CD4-positive, alpha-beta T cell (primary cell): ENCODE measurements at places on chromosomes 7 and 10. TPM values are rescaled to one million over a fixed set of nuclear protein-coding genes. Genes with fewer than 3 reads are reported as not detected.

DNA sequence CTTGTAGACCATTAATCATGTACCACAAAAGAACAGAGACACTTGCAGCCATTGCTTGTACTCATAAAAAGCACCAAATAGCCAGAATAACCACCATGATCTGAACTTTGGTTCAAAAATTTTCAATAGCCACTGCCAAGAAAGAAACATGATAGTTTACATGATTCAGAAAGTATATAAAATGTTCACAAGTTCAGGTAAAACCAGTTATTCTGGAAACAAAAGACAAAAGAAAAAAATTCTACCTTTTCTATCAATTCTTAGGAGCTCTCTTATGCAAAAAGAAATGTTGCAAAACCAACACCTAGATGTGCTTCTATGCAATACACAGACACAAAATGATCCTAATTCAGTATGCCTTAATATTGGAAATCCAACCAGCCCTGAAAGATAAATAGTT is 108.7 kb downstream of the PCLO start:
- DNase-seq, result no peak

DNA sequence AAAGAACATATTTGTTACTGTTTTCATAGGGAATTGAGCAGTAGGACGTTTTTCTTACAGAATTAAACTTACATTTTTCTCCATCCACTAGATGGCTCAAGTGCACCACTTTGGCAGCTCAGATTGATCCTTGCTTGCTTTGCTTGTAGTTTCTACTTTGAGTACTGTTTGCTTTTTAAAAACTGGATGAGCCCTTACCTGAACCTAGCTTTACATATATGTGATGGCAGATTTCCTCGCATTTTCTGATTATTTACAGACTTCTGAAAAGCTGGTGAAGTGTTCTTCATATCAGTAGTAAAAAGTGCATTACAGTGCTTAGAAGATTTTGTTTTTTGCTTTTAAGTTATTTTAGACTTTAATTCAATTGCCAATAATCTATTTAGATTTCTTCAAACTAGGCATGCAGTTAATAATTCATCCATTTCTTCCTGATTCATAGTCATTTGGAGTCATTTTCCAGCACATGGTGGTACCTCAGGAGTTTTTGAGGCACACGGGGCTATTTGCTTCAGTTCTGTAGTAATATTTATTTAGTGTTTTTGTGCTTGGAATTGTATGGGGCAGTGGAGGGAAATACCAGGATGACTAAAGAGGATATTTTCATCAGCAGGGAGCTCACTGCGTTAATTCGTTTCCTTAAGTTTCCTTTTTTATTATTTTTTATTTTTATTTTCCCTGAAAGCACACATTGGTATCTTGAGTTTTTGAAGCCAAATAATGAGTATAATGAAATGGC is 57.3 kb downstream of the MAPK8 start:
- peak; percentile 4 for DNase-seq

- no peak for DNase-seq
These were observed 16.3 kb upstream of the CHST12 start for GRCh38 chr7:2386964-2387669.

DNA sequence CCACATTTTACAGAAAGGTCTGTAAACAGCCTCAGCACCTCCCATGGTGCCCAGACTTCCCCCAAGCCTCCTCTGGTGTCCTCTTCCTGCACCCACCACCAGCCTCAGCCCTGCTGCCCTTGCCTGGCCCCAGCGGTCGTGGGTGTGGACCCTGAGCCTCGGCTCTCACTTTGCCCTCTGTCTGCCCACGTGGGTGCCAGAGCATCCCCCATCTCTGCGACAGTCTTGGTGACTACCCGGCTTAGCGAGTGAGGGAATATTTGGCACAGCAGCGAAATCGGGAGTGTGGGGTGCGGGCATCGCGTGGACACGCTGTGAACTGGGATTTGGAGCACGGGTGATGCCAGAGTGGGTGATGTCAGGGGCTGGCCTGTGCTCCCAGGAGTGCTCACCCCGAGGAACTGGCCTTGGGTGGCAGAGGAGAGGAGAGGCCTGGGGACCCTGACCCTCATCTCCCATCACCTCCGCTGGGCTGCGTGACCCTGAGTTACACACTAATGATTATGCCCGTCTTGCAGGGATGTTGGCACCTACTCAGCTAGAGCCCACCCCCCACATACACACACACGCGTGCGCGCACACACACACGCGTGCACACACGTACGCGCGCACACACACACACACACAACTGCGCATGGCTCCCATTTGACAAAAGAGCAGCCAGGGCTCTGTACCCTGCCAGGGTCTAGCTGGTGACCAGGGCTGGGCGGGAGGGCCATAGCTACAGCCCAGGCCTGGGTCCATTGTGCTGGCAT is 8.7 kb downstream of the ELFN1 start:
- no peak for DNase-seq

DNA sequence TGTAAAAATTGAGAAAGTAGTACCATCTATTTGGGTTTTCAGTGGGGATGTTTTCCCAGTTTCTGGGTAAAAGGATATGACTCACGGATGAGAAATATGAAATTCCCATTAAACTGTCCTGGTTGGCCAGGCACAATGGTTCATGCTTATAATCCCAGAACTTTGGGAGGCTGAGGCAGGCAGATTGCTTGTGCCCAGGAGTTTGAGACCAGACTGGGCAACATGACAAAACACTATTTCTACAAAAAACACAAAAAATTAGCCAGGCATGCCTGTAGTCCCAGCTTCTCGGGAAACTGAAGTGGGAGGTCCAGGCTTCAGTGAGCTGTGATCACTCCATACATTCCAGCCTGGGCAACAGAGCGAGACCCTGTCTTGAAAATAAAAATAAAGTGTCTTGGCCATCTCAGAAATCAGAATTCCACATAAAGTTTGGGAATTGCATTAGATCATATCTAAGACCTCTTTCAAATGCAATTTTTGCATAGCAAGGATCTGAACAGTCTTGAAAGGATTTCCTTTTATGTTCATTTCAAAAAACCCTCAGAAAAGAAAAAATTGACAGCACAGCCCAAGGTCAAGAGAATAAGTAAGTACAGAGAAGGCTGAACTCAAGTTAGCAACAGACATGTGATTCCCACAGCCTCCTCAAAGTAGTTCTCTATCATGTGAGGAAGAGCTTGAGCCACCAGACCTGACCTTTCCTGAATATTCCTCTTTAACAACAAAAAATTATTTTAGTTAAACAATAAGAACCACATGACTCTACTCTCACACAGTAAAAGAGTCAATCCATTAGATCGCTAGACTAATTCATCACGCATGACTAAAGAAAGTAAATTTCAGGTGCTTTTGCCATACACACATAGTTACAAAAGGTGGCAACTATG is 141.5 kb upstream of the CAV2 start:
- DNase-seq, result no peak

GRCh38 chr10:4431114-4431863 is 394.7 kb upstream of the AKR1E2 start:
- no peak for DNase-seq

DNA sequence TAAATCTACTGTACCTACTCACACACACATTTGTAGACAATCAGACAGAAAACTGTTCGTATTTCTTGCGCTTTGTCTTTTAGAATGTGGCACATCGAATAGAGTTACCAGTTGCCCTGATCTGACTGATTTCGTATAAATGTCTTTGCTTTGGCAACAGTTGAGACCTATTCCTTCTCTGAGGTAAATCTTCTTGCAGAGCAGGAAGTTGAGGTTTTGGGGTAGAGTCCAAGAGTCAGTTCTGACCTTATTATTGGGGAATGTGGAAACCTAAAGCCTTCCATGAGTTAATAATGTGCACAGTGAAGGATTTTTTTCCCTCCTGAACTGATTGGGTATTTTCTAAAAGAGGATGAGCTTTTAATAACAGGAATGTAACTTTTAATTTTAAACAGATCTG is 135.3 kb downstream of the KIAA1217 start:
- no peak for DNase-seq

DNA sequence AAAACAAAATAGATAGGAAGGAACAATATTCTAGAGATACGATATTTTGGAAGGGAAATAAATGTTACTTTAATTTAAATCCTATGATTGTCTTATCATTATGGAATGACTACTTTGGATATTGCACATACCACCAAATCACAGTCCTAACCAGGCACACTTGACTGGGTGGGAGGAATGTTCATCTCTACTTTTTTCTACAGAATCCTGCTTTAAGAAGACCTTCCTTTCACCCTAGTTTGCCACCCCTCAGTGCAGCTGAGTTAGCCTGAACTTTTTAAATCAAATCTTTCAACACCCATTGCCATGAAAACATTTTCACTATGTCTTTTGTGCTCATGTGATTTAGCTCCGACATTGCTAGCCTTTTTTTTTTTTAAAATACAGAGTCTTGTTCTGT is 38.1 kb downstream of the RELN start:
- no peak for DNase-seq

GRCh38 chr10:111146025-111146640 is 69.3 kb downstream of the ADRA2A start:
- no peak for DNase-seq

DNA sequence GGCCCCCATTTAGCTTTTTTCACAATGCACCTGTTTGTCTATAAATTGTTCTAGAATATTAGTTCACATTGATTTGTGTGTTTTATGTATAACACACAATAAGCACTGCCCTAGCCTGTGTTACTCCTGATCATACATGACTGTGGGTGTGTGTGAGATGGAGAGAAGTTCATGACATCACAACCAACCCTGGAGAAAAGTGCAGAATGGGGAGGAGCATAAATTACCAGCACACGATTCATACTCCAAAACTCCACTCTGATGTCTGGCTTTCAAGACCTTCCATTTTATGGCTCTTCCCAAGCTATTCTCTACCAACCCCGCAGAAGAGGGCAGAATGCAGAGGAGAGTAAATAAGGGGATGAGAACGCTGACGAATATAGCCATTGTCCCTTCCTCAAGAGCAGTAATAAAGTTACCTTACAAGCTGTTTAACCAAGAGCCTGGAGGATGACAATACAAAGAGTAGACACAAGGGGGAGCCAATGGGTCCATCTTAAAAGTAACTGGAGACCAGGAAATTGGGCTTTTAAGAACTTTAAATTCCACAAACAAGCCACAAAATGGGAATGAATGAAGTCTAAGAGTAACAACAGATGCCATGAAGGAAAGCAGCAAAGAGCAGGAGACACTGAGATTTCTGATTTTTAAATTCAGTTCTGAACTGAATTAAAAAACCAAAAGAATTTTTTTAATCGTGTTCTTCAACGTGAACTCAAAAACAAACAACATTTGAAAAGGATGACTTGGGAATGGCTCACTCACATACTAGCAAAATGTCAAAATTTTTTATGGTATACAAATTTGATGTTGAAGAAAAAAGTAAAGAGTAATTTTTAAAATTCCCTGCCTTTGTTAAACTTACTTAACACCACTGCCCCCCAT is 159.6 kb downstream of the PARD3 start:
- DNase-seq, result peak; percentile 15

DNA sequence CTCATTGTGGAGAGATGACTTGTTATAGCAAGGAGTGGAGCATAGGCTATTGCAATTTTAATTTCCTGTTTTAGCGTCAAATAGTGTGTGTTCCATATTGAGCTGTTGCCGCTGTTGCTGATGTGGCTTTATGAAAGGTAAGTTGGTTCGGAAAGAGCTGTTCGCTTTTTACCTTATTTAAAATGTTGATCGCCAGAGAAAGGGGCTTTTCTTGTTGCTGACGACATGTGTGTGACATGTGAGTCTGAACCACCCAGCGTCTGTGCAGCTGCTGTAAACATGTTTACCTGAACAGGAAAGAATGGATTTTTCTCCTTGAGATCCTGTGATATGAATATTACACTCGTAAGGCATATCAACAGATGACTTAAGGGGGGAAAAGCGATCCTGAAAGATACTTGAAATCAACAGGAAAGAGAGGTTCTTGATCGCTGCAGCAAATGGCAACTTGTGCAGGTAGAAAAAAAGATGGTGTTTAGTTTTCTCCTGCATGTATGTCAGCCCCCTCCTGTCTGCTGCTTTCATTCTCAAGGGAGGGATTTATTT is 2.5 kb downstream of the ZEB1 start:
- DNase-seq, result peak; percentile 33

DNA sequence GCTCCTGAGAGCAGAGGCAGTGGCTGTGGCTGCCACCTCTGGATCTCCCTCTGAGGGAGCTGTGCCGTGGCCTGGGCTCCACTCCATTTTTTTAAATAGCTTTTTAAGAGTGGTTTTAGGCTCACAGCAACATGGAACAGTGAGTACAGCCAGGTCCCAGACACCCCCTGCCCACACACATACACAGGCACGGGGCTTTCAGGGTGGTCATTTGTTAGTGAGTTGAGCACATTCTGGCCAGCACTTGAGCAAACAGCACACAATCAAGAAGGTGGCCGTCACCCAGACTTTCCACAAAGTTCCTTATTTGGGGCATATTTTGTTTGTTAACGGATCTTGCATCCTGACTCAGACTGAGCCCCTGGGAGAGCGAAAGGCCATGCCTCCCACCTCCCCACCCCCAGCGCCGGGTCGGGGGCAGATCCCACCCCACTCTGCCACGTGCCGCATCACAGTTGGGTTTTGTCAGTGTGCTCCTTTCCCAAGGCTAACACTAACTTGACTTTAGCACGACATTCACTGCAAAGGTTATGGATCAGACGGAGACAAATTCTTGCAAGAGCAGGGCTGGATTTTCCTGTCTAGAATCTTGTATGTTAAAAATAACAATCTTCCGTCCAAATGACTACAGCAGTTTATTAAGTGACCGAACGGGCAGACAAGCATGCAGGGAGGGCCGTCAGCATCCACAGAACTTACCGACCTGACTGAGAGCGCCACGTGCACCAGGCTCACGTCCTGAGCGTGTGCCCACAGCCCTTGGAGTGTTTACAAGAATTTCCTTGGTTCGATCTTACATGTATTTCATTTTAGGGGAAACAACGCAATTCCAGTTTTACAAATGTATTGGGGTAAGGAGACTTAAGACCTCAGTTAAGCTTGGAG is 156.5 kb upstream of the NPS start:
- DNase-seq, result no peak

The CEP55 gene
- total RNA-seq, result 0.16 TPM

The SNCG gene
- total RNA-seq, result not detected

The LIPN gene
- not detected for total RNA-seq

The MUC12 gene
- 0.60 TPM for total RNA-seq

The IKZF1 gene
- total RNA-seq, result 300 TPM

The NRP1 gene
- total RNA-seq, result not detected
